ENCODE measurements at places on chromosomes 11 and 22.

DNA sequence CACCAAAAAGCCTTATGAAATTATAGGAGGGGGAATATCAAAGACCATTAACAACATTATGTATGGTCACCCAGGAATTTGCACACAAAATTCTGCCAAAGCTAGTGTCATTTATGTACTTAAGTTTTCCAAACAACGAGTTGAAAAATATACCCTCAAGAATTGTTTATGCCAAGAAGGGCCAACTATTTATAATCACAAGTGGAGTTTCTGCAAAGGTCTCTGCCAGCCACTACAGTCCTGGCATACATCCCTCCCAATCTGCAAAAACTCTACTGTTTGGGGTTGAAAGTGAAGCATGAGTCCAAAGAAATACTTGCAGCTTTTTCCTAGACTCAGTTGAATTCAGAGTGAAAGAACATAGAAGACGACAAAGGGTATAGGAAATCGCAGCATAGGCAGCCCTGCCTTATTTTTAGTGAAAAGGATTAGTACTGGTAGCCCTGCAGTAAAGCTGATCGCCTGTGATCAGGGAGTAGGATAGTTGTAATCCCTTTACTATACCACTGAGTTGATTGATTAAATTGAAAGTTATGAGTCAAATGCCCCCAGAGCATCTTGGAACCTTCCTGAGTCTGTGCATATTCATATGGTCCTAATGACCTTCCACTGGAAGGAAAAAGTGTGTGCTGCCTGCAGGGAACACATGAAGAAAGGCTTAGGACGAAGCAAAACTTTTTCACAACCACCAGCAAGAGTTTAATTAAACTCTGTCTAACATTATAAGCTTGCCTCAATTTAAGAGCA lies 144.0 kb downstream of the SPON1 start:
- DNase-seq: no peak

DNA sequence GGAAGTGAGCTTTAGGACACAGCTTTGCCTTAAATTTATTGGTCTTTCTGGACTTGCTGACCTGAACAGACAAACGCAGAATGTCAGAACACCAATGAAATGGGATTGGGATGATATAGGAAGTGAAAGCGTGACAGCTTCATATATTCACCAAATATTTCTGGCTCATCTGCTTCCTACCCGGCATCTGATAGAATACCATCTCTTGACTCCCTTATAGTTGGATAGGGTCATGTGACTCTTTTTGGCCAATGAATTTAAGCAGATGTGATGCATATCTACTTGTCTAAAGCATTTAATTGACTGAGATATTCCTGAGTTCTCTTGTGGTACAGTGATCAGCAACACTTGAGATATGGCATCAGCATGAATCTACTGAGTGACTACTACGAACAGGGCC lies 2.5 kb upstream of the CAPRIN1 start:
- no peak for DNase-seq

GRCh38 chr11:92225125-92225567 lies 528 bp downstream of the FAT3 start:
- DNase-seq: no peak

DNA sequence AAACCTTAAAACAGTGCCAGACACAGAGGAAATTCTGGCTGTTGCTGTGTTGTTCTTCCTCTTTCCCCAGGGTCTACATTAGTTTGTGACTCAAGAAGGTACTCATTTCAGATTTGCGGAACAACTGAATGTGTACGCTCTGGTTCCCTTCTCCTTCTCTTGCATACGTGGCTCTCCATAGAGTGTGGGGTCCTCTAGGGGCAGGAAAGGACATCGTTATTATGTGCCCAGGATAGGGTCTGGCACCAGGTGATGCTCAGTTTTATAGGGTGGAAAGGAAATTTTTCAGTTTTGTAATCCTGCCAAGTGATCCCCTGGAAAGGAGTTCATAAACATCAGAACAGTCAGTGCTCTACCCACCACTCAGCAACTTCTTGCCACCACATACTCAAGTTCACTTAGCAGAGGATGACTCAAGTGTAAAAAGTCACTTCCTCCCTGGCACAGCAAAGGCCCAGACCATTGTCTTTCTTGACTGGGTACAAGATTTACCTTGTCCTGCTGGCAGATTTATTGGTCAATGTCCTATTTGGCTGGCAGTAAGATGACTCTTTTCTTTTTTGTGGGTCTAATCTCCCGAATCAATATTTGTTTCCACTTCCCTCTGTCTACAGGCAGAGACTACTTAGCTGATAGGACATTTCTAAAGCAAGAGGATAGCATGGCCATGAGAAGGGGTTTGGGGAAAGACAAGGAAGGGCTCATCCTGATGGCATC lies 246.0 kb upstream of the TENM4 start:
- no peak for DNase-seq

- no peak for DNase-seq
Observed at GRCh38 chr11:124190298-124191139, 7.4 kb downstream of the OR10D3 start.

- DNase-seq: no peak
Observed at GRCh38 chr11:32594272-32594671, 10.6 kb downstream of the EIF3M start.

GRCh38 chr22:48554893-48555572 lies 1272.6 kb downstream of the BRD1 start:
- peak; percentile 36 for DNase-seq

DNA sequence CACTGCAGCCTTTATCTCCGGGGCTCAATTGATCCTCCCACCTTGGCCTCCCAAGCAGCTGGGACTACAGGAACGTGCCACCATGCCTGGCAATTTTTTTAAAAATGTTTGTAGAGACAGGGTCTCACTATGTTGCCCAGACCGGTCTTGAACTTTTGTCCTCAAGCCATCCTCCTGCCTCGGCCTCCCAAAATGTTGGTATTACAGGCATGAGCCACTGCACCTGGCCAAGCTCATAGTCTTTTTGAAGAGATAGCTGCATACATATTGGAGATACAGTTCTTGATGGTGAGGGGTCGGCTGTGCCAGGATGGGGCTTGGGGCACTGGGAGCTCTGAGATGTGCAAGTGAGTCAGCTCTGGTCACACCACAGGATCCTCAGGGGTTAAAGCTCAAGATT lies 53.2 kb downstream of the CHRDL2 start:
- no peak for DNase-seq

DNA sequence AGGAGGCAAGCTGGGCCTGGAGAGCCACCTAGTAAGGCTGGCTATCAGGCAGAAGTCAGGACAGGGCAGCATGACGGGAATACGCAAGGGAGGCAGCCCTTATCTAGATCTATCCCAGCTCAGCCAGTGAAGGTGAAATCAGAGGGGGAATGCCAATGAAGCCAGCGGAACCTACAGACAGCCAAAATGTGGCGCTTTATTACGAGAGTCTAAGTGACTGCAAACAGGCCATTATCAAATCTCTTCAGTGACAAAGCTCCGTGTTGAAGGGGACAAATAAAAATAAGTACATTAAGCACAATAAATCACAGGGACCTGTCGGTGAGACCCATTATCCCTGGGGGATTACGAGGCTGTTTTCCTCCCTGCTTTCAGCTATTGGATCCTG lies 22.8 kb downstream of the LARGE1 start:
- no peak for DNase-seq

GRCh38 chr11:118650366-118650765 lies 29.1 kb downstream of the TREH start:
- DNase-seq: no peak

- no peak for DNase-seq
Observed at GRCh38 chr22:43854121-43854785, 8.1 kb downstream of the SULT4A1 start.

GRCh38 chr11:24078018-24078417 lies 418.8 kb upstream of the LUZP2 start:
- no peak for DNase-seq

- DNase-seq: peak; percentile 54
Observed at GRCh38 chr22:38317122-38317994, at the start of gene CSNK1E. TSS of gene CSNK1E (minus strand) at chr22:38317433. CDS start at chr22:38314157, 3,276 bp downstream.

DNA sequence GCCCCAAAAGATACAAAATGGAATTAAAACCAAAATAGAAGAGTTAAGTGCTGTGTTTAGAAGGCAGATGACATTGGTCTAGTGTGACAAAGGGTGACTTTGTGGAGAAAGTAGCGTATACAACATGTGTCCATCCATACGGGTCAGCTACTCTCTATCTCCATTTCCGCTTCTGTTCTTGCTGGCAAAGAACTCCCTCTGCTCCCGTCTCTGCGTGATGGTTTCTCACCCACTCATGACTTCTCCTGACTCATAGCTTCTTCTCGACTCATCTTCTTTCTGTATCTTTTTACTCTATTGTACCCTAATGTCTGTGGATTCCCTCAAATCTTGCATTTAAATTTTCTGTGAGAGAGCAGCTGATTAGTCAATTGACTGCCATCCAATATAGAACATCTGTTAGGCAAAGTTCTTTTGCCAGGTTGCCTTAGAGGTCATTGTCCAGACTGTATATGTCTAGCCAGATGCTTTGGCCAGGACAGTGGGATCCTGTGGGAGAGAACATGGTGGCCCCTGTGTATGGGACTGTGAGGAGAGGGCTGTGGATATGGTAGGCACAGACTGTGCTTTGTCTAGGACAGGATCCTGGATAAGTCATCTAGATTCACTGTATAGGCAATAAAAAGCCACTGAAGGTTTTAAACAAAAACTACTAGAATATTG lies 28.4 kb downstream of the MMP13 start:
- no peak for DNase-seq

GRCh38 chr11:11291041-11292015 lies 61.7 kb downstream of the CSNK2A3 start:
- DNase-seq: no peak

DNA sequence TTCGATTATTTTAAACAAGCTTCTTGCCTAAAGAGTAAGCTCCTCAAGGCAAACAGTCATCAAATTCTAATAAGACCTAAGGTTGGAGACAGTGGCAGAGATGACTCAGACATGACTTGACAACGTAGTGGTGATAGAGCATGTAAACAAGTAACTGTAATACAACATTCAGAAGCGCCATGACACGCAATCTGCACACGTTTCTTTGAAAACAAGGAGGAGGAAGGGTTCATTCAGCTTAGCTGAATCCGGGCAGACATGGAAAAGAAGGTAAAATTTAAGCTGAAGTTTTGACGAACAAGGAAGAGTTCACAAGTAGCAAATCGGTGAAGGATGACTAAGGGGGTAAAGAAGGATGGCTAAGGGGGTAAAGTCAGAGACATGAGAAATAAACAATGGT lies 152.4 kb upstream of the ZC3H12C start:
- no peak for DNase-seq

GRCh38 chr11:96112192-96113128 lies 188.6 kb upstream of the MTMR2 start:
- DNase-seq: no peak

- DNase-seq: peak; percentile 80
Observed at GRCh38 chr11:102268083-102268984, 49.0 kb upstream of the BIRC3 start.

DNA sequence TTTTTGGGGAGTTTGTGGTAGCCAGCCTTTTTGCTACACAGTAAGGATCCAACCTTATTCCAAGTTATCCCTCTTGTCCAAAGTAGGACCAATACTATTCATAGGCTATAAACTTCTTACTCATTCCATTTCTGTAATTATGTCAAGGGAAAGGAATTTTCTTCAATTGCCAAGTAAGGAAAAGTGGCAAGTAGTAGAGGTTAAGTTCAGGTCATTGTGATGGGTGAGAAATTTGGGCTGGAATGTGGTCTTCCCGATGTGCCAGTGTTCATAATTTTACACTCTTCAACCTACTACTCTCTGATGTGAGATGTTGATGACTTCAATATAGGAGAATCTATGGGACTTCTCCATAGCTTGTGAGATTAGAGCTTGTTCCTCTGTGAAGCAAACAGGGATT lies 648.8 kb downstream of the METTL15 start:
- no peak for DNase-seq

GRCh38 chr11:86680716-86681482 lies 8.5 kb upstream of the ME3 start:
- DNase-seq: no peak

GRCh38 chr11:44778195-44779100 lies 51.7 kb downstream of the TSPAN18 start:
- DNase-seq: no peak

DNA sequence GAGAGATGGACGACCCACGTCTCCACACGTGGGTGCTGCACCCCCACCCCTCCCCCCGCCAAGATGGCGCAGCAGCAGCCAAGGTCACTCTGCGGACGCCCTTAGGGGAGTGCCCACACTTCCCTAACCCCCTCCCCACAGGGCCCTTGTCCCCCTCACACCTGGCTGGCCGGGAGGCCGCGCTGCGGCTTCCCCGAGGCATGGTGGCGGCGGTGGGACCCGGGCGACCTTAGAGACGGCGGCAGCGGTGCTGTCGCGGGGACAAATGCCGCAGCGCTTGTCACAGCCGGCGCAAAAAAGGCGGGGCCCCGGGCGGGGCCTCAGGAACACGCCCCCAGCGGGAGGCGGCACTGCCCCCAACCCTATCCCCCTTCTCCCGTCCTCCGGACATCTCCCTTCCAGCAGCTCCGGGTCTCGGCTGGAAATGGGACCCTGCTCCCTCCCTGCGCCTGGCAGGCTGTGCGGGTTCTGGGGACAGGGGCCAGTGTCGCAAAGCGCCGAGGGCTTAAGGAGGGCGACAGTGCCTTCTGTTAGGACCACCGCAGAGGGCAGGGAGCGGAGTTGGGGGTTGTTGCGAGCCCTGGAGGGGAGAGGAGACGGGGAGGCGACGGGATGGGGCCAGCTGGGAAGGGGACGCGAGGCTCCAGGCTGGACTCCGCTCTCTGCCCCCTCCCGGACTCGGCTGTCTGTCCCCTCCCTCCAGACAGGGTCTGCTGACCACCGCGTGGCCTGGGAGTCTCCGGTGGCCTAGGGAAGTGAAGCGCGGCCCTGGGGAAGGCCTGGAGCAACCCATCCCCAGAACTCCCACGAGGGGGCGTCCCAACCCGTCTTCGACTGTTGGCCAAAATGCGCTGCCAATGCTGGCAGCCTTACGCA lies at the start of gene CHCHD10:
TSS of gene CHCHD10 (minus strand) at position 300 of the 876 bp plus-strand sequence. CDS start at position 202, 98 bp downstream.
- DNase-seq: peak; percentile 80

GRCh38 chr22:19824212-19824925 lies 30.3 kb downstream of the GNB1L start:
- no peak for DNase-seq

DNA sequence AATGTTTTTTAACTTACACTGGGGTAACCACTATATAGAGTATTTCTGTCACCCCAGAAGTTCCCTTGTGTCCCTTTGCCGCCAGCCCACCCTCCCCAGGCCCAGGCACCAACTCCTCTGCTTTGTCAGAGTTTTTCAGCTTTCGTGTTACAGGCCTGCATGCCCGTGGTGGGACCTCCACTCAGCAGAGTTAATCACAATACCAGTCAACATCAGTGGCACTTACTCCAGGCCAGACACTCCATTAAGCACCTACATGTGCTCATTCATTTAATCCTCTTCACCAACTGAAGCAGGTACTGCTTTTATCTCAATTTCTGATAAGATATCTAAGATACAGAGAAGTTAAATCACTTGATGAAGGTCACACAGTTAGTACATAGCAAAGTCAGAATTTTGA lies 63.3 kb downstream of the LIF start:
- no peak for DNase-seq
